Osteocyte (in vitro differentiated cells): ENCODE measurements at places on chromosomes 13 and 19.

- DNase-seq = no peak
Measured at GRCh38 chr13:25963674-25964073, 88.1 kb downstream of the SHISA2 start.

- no peak for DNase-seq
Measured at GRCh38 chr13:97570442-97570841, 136.5 kb downstream of the RAP2A start.

DNA sequence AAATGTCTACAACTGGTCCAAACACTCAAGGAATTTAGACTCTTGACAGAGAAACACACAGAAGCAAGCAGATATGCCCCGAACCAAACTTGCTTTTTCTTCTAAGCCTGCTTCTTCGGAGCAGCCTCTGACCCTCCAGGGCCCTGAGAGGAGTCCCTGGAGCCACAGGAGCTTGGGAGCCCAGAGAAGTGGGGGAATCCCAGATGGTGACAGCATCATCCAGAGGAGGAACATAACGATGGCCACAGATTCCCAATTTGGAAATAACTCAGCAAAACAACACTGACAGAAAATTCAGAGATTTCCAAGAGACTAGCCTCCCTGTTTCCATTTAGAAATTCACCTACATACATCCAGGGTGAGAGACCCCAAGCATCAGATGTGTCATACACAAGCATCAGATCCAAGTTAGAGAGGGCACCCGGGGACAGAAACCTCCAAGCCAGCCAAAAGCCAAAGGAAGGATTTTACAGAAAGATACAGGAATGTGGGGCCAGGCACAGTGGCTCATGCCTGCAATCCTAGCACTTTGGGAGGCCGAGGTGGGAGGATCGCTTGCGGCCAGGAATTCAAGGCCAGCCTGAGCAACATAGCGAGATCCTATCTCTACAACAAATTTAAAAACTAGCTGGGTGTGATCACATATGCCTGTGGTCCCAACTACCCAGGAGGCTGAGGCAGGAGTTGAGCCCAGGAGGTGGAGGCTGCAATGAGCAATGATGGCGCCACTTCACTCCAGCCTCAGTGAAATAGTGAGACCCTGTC lies 2.0 kb upstream of the PVR start:
- no peak for DNase-seq

GRCh38 chr13:103101901-103102300 lies 35.7 kb upstream of the SLC10A2 start:
- no peak for DNase-seq

DNA sequence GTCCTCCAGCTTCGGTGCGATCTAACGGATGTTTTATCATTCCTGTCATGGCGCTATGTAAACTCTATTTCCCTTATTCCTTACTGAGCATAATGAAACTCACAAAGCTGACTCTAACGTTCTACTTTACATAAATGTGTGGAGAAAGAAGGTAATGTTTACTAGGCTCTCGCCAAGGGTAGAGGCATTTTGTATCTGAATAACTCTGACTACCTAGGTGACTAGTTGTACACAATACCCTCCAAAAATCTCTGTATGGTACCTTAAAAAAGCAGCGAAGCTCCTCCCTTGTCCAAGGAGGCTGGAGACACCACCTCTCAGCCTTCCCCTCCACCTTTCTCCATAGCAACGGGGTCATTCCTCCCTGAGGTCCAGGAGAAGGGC lies 316 bp upstream of the ZNF530 start:
- no peak for DNase-seq

- no peak for DNase-seq
Measured at GRCh38 chr19:35290381-35291127, 1.4 kb upstream of the MAG start.

GRCh38 chr19:18194554-18195238 lies 1.7 kb downstream of the MPV17L2 start:
- DNase-seq = no peak

- DNase-seq = no peak
Measured at GRCh38 chr13:20191311-20192157, 1.2 kb downstream of the GJB2 start.

DNA sequence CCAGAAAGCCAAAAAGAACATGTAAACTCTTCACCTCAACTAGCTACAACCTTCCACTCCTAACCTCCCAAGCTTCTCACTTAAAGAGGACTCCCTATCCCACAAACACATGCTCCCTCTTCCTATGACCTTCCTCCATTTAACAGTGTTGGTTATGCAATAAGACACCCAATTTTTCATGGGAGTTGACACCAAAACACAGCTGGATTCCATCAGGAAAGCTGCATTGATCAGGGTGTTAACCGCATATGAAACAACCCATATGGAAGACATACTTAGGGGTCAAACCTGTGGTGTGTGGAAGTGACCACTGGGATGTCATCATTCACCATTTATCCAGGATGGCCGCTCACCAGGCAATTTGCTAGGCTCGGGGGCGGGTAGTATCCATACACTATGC lies 21.9 kb downstream of the ZNF473 start:
- no peak for DNase-seq

DNA sequence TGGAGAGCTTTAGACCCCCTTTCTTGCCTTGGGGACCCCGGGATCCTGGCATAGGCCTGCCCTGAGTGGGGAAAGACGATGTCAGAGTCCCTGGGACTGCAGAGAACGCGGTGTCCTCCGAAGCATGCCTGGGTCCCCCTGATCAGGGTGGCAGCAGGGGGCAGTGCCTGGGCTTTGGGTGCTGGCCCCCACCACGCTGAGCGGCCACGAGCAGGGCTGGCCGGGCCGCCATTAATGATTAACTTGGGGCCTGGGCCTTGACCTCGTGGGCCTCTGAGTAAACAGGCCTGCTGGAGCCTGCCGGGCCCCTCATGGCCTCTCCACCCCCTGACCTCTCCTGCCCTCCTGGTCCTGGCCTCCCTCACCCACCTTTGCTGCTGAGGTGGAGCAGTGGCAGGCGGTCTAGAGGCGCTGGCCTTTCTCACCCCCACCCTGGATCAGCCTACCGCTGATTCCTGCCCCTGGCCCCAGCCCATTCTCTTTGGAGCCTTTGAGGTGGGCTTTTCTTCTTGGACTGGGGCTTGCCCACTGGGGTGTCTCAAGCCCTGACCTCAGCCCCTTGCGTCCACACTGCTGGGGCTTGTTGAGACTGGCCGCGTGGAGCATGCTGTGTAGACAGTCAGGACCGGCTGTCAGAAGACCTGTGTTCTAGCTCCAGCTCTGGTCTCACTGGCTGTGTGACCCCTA lies 26.3 kb downstream of the CEBPA start:
- DNase-seq = no peak

DNA sequence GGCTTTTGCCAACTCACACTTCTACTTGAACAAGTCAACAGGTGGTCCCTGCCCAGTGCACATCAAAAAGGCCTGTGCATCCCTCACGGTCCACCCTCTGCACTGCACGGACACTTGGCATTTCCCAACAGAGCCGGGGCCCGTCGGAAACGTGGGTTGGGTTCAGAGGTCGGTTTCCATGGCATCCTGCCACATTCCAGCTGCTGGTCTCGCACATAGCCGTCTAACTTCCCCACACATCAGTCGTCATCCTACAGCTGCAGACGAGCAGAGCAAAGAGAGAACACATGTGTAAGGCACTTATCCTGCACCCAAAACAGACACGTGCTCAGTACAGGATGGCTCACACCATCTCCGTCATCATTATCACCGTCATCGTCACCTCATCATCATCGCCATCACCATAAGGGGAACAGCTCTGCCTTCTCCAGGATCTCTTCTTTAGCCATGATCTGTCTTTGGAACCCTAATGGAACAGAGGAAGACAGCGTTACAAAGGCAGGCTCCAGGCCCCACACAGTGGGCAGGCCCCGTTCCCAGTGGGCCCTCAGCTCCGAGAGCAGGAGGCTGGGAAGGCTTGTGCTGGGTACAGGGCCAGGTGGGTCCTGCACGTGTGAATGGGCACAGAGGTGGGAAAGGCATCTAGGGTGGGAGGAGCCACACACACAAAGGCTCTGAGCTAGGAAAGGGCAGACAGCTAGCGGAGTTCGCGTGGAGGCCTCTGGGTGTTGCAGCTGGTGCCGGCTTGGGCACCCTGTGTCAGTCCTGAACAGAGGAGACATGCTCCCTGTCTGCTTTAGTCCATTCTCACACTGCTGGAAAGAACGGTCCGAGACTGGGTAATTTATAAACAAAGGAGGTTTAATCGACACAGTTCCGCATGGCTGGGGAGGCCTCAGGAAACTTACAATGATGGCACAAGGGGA lies 170.8 kb upstream of the SOX1 start:
- peak; percentile 77 for DNase-seq

DNA sequence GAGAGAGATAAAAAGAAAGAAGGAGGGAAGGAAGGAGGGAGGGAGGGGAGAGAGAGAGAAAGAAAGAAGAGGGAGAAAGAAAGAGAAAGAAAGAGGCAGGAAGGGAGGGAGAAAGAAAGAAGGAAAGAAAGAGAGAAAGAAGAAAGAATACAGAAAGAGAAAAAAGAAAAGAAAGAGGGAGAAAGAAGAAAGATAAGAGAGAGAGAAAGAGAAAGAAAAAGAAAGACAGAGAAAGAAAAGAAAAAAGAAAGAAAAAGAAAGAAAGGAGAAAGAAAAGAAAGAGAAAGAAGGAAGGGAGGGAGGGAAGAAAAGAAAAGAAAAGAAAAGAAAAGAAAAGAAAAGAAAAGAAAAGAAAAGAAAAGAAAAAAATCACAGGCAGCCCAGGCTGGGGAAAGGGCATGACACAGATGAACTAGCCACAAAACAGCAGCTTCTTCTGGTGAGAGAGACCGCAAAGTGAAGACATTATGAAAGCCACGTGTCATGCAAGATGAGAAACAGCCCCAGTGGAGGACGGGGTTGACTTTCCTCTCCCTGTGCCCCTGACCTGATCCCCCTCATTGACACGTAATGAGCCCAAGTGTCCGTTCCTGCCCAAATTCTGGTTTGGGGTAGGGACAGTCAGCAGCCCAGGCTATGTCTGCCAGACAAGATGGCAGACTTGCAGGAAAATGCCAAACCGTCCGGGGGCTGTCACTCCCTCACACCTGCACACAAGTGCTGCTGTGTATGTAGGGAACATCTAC lies 102.1 kb downstream of the INSR start:
- DNase-seq = no peak

DNA sequence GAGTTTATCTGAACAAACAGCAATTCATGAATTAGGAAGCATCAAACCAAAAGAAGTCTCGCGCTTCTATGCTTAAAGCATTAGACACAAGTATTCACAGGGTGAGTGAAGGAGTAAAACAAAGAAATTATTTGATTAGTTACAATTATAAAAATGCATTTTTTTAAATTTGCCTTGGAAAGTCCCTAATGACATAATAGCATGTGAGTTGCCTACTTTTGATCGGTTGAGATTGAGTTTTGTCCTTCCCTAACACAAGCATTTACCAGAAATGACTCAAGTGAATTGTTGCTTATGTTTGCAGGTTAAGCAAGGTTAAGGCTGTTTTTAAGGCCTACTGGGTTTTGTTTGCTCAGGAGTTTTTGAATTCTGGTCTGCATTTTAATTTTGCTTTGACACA lies 389 bp upstream of the ZNF649 start:
- no peak for DNase-seq

- no peak for DNase-seq
Measured at GRCh38 chr19:17778251-17778967, 16.5 kb upstream of the B3GNT3 start.

GRCh38 chr13:95434111-95434510 lies 118.4 kb upstream of the CLDN10 start:
- no peak for DNase-seq

- no peak for DNase-seq
Measured at GRCh38 chr19:50739914-50740426, 16.8 kb downstream of the CLEC11A start.

DNA sequence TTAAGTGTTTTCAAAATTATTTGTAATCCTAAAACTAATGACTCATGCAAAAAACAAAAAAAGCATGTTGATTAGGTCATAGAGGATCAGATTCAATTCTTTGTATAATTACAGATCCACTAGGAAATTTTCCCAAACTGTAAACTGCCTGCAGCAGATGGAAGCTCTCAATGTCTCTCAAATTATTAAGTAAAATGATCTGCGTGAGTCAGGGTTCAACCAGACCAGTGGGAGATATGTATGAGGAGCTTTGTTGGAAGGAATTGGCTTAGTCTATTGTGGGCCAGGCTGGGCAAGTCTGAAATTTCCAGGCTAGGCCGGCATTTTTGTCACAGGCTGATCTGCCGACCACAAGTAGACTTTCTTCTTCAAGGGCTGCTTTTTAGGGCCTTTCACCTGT lies 14.4 kb upstream of the SACS start:
- DNase-seq = no peak

DNA sequence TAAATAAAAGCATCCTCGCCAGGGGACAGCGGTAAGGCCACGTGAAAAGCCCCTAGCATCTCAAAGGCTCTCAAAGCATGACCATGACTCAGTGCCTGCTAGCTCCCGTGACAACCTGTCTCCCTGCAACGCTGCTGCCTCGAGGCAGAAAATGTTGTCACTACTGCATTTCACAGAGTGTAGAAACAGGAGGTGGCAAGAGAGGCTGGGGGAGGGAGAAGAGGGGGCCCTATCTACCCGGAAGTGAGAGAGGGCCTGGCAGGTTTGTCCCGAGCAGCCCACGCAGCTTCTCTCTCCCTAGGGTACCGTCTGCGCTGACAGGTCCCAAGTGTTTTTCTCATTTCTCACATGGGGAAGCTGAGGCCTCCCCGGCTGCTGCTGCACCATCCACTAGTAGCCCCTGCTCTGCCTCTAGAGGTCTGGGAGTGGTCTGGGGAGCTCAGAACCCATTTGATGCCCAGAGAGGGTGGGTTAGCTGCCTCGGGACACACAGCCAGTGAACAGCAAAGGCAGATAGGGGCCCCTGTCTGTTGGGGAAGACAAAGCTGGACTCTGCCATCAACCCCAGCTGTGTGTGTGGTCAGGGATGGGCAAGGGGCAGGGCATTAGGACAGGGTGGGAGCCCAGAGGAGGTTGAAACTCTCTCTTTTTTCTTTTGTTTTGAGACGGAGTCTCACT lies 3.7 kb downstream of the TINCR start:
- DNase-seq = no peak

GRCh38 chr13:78576261-78576660 lies 27.1 kb downstream of the POU4F1 start:
- no peak for DNase-seq

GRCh38 chr13:32751340-32751739 lies 165.1 kb downstream of the PDS5B start:
- DNase-seq = no peak

- no peak for DNase-seq
Measured at GRCh38 chr13:112697756-112698655, 8.2 kb downstream of the ATP11A start.
